ENCODE measurements at places on chromosomes 12 and 14. TPM values are rescaled to one million over a fixed set of nuclear protein-coding genes. Genes with fewer than 3 reads are reported as not detected.

Gene NTF3
- total RNA-seq, result not detected

Gene RPAP3
- total RNA-seq, result 36.0 TPM

Gene IRAK3
- 0.43 TPM for total RNA-seq

Gene CKB
- total RNA-seq, result 4.4 TPM

Gene OSGEP
- 65.3 TPM for total RNA-seq

Gene INHBE
- not detected for total RNA-seq

Gene PIK3C2G
- total RNA-seq, result not detected

Measured in activated naive CD8-positive, alpha-beta T cell treated with anti-CD3 and anti-CD28 coated beads, Interleukin-2, amount 10 ng/mL, durations not matched to agents 7 days and 5 days (primary cell).